Stimulated activated CD8-positive, alpha-beta memory T cell treated with anti-CD3 and anti-CD28 coated beads, Interleukin-4, amount 100 ng/mL, for 48 hours (primary cell): ENCODE measurements at places on chromosomes 7 and 10.

DNA sequence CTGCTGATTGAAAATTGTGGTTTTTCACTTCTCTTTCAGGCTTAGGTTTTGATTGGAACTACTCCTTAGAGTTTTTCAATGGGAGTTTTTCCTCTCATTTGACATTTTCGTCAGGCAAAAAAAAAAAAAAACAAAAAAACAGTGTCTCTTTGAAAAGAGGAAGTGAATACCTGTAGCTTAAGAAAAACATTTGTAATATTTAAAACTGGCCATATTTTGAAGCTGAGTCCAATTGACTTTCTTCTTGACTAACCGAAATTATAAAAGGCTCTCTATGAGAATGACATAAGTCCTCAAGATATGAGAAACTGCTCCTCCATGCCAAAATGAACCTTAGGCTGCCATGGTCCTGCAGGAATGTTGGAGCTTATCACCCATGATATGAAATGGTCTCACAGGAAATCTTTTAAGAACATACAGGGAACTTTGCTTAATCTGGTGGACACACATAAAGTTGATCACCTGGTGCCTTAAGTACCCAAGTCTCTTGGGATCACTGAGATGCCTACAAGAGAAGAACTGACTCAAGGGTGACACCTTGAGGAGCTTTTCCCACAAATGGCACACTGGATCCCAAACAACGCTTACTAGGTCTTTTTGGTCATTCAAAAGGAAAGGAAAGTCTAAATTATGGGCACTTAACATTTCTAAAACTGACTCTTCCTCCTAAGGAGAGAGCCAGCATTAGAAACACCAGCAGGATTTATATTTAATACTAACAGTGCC lies 263.4 kb downstream of the CDC14C start:
- DNase-seq, result no peak

GRCh38 chr10:75209921-75210281 lies 695 bp upstream of the VDAC2 start:
- DNase-seq, result peak; percentile 78

DNA sequence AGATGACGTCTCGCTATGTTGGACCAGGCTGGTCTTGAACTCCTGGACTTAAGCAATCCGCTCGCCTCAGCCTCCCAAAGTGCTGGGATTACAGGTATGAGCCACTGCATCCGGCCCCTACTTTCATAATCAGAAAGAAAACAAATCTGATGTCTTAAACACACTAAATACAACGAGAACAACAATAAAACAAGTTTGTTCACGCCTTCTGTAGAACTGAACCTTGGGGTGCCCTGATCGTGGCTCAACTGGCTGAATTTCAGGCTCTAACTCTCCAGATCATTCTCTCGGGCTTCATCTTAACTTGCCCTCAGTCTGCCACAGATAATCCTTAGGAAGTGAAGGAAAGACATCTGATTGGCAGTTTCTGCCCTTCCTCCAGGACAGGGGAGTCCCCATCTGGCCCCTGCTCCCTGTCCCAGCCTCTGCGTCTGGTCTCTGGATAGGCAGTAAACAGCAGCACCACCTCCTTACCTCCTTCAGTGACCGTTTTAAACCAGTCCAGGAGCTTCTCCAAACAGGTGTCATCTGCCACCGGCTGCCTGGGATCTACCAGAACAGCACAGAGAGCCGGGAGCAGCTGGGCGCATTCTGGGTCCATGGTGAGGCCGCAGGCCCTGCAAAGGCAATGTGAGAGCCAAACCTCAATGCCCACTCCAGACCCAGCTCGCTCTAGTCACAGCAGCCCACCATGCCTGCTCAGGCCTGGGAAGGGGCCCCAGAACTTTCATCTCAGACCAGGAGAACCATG lies 1.3 kb downstream of the BRAT1 start:
- no peak for DNase-seq

GRCh38 chr7:128115821-128116723 lies 84.8 kb upstream of the LRRC4 start:
- DNase-seq, result no peak

GRCh38 chr10:80356563-80356988 lies at the start of the genes DYDC1 and DYDC2:
Gene DYDC1, minus strand, starts transcription at chr10:80356755. Its CDS starts 4,154 bp downstream, at chr10:80352601.
Gene DYDC2, plus strand, starts transcription at chr10:80356781. Its CDS starts 5,663 bp downstream, at chr10:80362444.
- DNase-seq, result peak; percentile 56

DNA sequence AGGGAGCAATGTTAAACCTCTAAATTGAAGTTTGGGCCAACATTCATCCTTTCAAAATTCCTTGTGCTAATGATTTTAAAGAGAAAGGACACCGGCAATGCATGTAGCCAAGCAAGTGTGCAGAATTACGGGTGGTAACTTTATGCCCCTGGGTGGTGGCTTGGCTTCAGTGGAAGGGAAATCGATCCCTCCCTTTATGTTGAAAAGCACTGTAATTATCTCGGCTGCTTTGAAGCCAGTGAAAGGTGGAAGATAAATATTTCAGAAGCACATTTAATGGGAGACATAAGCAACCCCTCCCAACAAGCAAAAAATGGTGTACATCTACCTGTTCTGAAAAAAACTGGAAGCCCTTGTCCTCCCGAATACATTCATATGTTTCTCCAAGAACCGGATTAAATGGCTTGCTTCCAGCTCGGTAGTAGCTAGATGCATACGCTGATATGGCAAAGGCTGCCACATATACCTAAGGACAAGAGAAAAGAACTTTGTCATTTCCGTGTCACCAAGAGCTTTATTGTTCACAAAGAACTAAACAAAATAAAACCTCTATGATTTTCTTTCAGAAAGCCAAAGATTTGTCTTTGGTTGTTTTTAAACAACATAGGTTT lies 73.3 kb upstream of the GSDME start:
- no peak for DNase-seq

GRCh38 chr7:69349291-69349690 lies 249.0 kb upstream of the AUTS2 start:
- no peak for DNase-seq

DNA sequence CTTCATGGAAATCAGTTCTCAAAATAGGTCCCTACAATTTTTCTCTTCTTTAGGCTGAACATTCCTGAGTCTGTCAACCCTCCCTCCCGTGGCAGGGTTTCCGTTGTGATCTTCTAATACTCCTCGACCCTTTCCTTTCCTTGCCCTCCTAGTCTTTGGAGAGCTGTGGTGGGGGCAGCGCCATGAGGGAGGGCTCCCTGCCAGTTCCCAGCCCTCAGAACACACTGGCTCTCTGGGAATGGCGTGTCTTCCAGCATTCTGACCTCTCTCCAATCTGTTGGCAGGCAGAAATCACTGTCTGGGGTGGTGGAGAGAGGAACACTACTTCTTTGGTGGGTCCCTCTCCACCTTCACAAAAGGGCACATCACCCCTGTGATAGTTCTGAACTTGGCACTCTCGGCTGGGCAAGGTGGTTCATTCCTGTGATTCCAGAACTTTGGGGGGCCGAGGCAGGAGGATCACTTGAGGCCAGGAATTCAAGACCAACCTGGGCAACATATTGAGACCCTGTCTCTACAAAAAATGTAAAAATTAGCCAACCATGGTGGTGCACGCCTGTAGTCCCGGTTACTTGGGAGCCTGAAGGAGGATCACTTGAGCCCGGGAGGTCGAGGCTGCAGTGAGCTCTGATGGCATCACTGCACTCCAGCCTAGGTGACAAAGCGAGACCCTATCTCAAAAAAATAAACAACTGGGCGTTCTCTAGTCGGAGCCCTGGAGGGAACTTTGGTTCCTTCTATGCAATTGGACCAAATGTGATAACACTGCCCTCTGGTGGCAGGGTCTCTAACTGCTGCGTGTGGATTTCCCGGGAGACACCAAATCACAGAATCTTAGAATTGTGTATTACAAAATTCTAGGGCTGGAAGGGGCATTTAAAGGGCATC lies 13.1 kb upstream of the ARPC1A start:
- DNase-seq, result peak; percentile 87

GRCh38 chr7:39184391-39184790 lies 206.7 kb downstream of the POU6F2 start:
- DNase-seq, result no peak

- no peak for DNase-seq
Observed at GRCh38 chr7:47954231-47954911, 6.1 kb upstream of the PKD1L1 start.

- DNase-seq, result no peak
Observed at GRCh38 chr10:86290933-86291615, 75.5 kb downstream of the GRID1 start.

DNA sequence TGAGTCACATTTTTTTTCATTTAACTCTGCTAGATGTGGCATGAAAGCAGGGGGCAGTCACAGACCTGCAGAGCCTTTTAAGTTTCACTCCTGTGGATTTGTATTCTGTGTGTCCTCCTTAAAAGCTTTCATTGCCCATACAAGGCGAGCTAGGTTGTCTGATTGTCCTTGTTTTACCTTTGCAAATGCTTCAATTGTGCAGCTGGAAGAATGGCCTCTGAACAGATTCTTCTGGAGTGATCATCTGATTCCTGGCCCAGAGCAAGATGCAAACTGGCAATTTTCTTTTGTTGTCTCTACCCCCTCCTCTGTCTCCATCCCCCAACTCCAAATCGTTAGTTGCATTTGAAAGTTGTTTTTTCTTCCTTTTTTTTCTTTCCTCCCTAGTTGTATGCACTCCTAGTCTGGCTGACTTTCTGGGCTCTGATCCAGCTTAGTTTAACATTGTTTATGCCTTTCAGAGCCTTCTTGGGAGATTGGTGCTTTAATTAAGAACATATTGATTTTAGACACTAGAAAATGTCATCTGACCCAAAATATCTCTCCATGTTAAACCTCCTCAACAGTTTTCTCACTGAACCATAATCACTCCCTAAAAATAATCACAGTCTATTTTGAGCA lies 150.2 kb downstream of the REEP3 start:
- DNase-seq, result no peak

DNA sequence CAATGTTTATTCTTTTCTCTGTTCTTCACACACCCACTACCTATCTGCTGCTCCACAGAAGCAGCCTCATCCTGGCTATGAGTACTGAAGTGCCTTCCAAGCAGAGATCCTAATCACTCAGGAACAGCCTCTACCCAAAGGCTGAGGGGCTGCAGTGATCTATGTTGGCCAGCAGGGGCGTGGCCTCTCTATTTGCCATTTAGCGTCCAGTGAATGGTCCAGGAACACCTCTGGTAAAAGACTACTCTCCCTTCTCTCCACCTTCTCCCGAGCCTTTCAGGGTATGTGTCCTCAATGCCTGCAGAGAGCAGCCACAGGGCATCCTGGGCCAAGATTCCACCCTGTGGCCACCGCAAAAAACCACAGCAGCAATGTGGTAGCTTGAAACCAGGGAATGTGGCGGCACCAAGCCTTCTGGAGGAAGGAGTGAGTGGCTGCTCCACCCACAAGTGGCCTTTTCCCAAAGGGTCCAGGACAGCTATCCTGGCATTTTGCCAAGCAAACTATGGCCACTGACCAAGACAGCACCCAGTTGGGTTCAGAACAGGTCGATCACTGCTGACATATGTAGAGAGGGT lies 70.9 kb downstream of the SYPL1 start:
- peak; percentile 52 for DNase-seq

DNA sequence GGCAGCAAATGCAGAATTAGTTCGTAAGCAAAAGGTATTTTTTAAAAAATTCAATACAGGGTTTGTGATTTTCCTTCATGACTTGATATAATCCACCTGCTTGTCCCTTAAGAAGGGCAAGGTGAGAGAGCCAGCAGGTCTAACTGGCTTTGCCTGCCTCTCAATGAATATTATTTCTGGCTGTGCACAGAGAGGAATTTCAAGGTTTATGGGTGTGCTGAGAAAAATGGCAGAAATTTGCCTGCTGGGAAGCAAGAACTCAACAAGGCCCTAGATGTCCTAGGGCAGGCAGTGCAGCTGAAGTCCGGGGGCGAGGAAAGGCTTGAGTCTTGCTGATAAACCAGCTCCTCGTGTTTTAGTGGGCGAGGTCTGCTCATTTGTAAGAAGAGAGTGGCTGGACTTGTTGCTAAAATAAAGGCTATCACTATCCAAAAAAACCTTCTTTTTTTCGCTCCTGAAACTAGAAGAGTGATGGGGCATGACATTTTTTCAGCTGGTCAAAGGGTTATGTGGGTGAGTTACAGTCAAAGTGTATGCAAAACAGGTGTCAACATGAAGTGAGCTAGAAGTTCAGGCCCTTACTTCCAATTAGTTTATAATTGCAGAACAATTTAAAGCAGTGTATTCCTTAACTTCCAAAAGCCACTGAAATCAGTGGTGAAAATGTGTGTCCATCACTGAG lies 385.8 kb upstream of the KLF6 start:
- DNase-seq, result no peak

GRCh38 chr7:48098846-48099245 lies 9.8 kb downstream of the UPP1 start:
- no peak for DNase-seq

DNA sequence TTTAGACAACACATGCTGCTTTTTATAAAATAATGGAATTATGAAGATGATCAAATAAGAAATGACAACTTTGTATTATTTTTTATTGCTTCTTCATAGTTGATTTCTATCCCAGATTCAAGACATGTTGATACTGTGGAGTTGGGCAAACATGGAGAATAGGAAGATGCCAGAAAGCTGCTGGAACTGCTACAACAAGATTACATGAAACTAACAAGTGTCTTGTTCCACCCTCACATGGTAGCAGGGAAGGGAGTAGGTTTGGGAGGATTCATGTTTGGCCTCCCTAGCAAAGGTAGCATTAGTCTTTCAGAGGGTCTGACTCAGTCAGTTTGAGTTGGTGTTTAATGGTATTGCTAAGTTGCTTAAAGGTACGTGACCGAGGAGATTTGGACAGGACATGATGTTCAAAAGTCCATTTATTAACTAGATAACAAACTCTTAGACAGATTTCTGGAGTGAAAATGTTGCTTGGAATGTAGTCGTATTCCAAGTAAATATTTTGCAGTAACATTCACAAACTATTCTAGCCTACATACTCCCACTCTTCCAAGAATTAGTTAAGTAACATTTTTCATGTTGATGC lies 33.1 kb downstream of the PRR15 start:
- DNase-seq, result no peak

GRCh38 chr10:29517352-29517923 lies 117.3 kb downstream of the SVIL start:
- peak; percentile 31 for DNase-seq

GRCh38 chr7:159032753-159033472 lies 111.8 kb downstream of the VIPR2 start:
- peak; percentile 6 for DNase-seq

- DNase-seq, result no peak
Observed at GRCh38 chr10:9789996-9790395, 1227.7 kb upstream of the CELF2 start.

- no peak for DNase-seq
Observed at GRCh38 chr10:92993699-92994272, 66.8 kb upstream of the CYP26C1 start.

DNA sequence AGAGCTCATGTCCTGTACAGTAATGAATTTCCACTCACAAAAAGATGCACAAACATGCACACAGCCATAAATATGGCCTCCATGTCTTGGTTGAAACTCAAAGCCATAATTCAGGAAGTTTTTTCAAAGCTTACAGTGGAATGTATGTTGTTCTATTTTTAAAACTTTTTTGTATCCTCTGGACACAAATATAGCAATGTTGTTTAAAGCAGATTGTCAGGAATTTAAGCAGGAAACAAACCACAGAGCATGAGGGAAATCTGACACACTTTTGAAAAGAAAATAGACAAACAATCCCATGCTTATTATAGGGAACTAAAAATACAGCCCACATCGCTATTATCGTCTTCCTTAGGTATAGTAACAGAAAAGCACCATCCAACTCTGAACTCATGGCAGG lies 21.5 kb downstream of the LRRN3 start:
- no peak for DNase-seq
